ENCODE measurements at places on chromosomes 1 and 21. TPM values are rescaled to one million over a fixed set of nuclear protein-coding genes. Genes with fewer than 3 reads are reported as not detected.

DNA sequence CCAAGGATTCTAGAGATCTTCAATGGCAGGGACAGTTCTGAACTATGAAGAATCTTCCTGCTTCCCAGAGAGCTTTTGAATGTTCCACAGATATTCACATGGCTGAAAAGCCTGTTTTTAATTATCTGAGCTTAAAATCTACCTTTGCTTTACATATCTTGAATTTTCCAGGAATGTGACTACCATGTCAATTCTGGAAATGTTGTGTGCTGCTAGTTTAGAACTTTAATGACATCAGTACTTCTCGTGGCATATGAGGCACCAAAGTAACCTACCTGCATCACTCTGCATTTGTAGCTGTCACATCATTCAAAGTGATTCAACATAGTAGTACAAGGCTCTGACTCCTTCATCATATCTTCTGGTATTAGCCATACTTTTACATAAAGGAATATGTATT lies 122.7 kb upstream of the NFIA start:
- DNase-seq: no peak

DNA sequence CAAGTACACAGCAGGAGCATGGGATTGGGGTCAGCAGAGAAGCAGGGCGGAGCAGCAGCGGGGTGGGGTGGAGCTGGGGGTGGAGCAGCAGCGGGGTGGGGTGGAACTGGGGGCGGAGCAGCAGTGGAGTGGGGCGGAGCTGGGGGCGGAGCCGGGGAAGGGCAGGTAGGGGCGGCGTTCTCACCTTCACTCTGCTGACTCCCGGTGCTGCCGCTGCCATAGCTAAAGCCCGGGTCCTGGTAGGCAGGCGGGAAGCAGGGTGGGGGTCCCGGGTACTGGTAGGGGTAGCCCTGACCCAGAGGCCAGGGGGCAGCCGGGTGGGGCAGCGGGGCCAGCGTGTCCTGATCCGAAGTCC lies 6.7 kb downstream of the TAS1R3 start:
- no peak for DNase-seq

DNA sequence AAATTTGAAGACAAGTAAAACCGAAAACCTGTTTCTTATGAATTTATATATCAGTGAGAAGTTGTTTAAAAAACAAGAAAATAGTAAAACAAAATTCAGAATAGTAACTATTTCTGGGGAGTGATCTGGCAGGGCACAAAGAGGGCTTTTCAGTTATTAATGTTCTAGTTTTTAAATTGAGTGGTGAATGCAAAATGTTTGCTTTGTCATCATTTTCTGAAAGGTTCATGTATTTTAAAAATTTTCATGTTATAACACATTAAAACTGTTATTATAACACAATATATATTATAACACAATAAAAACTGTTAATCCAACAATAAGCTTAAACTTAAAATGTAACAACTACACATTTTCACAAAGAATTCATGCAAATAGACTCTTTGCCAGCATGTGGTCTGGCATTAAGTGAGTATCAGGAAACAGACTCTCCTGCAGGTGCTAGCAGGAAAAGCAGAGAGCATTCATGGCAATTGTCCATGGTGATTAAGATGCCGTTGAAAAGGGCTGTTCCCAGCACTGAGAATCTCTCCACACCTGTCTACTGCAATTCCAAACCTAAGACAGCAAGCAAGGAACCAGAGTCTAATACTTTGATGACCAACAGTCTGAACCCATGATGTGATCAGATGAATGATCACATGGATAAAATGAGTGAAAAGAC lies 204.9 kb downstream of the TBX15 start:
- no peak for DNase-seq

DNA sequence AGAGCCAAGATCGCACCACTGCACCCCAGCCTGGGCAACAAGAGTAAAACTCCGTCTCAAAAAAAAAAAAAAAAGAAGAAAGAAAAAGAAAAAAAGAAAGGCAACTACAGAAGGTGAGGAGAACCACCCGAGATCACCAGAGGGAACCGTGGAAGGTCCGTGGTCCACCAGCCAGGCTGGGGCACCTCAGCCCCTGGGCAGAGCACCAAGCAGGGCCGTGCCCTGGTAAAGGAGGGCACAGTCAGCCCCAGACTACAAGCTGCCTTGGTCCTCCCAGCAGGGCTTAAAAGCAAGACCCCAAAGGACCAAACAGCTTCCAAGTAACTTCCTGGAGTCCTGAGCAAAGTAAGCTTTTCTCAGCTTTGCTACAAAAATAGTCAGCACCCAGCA lies 8.8 kb upstream of the SAMD11 start:
- DNase-seq: no peak

DNA sequence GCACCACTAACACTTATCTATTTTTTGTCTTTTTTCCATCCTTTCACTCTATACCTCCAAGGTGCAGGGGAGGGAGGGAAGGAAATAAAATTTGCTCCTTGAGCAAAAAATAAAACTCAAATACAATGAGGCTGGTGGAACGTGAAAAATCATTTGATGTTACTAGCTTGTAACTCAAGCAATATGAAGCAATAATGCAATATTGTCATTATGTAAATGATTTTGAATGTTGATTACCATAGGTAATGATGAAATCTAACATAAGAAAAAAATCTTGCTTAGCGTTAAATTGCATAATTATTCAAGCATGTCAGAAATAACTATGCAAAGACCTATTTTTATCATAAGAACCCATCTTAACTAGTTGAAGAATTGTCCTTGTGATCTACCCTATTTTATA lies 277.7 kb downstream of the KCTD3 start:
- DNase-seq: no peak

GRCh38 chr1:160733898-160734297 lies 5.1 kb upstream of the SLAMF7 start:
- no peak for DNase-seq

DNA sequence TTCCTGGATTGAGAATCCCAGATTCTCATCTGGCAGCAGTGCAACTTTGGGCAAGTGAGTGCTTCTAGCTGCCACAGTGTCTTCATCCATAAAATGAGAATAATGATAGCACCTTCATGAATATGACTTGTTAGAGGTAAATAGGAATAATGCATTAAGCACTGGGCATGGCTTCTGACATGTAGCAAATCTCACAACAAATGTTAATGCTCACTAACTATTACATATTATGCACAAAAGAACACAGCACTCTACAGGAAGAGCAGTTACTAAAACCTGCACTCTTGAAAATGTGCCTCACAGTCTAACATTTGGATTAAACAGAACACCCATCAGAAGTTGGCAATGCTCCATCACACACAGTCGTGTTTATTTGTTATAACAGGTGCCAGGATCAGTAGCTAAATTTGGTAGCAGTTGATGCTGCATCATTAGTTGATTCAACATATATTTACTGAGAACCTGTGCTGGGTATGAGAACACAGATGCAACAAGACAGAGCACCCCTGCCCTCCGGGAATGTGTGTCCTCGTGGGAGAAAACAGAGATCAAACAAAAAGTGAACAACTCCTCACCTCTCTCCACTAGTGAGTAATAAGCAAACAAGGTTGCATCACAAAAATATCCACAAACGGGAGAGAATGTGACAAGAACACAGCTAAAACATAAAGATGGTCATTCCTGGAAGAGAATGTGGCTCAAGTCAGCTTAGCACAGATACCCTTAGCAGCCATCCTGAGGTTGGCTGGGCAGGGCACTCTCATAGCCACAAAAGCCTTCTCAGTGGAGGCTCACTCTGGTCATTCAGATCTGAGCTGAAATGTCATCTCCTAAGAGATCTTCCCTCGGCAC lies 26.2 kb upstream of the LBR start:
- no peak for DNase-seq

GRCh38 chr1:95627244-95627643 lies 393.2 kb downstream of the RWDD3 start:
- no peak for DNase-seq

- no peak for DNase-seq
These were observed 39.6 kb upstream of the ADARB1 start for GRCh38 chr21:45034556-45035476.

ACTL8 gene
- total RNA-seq: not detected

FCMR gene
- total RNA-seq: 1.4 TPM

CNR2 gene
- total RNA-seq: not detected

TRPM2 gene
- total RNA-seq: 2.2 TPM

CD52 gene
- total RNA-seq: not detected

PYHIN1 gene
- not detected for total RNA-seq

GNG12 gene
- total RNA-seq: 89.7 TPM

PRAMEF26 gene
- total RNA-seq: not detected
